ENCODE measurements at places on chromosomes 12 and 14.

DNA sequence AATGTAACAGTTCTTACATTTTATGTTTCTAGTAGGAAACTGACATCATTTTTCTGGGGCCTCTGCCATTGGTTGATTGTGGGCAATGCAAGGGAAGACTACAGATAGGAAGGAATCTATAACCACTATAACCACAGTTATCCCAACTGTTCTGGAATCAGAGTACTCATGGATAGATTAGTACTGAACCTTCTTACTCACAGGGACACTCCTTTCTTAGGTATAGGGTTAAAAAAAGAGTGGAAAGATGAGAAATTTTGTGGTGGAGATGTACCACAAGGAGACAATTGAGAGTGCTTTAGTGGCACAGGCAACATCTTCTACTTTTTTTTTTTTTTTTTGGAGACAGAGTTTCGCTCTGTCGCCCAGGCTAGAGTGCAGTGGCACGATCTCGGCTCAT, 21.0 kb downstream of the TMEM116 start:
- DNase-seq = no peak

DNA sequence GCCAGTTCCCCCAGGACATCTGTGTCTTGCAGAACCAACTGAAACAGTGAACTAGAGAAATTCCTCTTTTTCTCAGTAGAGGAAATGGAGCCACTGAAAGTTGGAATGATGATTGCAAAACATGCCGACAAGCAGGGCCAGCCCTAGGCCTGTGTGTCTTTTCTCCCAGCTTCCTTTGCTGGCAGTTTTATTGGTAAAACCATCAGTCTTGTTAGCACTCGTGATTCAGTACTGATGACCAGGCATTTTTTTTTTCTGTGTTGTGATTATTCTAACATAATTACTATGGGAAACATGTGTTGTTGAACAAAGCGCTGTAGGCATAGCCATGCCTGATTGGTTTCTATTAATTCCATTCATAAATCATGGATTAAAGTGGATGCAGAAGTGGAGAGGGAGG, 620.7 kb downstream of the AACS start:
- no peak for DNase-seq

DNA sequence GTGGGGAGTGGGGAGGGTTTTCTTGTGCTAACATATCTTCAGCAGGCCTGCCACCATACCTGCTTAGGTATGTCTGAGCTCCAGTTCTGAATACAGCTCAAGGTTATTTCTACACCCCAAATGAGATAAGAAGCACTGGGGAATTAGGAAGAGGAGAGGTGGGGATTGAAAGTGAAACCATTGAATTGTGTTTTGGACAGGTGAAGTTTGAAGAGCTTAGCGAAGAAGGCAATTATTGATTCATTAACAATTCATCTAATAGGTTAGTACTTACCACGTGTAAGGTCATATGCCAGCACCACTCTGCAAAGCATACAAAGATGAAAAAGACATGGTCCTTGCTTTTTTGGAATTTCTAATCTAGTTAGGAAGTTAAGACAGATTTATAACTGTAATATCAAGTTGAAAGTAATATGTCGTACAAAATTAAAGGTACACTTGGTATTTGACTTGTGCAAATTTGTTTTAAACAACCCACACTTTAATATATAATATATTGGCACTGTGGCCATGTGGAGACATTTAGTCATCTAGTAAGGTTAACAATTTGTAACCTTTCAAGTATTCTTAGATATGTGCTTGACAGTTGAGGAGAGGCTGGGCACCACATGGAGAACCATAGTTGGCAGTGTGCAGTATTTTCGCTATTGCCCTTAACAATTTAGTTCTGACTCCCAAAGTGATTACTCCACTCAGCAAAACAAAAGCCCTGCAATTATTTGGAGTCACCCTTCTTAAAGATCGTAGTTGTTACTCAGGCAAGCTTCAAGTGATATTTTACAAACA, 3.6 kb downstream of the SMCO3 start:
- no peak for DNase-seq

- DNase-seq = no peak
Measured at GRCh38 chr12:69834147-69834546, 9.1 kb downstream of the MYRFL start.

DNA sequence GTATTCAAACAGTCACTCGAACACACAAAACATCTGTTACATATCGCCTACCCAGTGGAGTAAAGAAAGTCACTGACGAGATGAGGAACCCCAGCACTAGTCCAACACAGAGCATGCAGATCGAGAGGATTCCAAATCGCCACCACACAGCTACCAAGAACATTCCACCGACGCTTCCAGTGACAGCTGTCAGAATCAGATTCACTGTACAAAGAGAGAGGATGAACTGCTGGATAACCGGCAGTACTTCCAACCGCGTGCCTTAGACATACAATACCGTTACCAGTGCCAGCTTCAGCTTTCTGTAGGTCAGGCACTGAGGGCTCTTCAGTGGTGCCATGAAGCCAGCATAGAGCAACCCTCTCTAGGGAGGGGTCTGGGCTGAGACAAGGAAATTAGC, 34.5 kb downstream of the TM7SF3 start:
- DNase-seq = no peak

DNA sequence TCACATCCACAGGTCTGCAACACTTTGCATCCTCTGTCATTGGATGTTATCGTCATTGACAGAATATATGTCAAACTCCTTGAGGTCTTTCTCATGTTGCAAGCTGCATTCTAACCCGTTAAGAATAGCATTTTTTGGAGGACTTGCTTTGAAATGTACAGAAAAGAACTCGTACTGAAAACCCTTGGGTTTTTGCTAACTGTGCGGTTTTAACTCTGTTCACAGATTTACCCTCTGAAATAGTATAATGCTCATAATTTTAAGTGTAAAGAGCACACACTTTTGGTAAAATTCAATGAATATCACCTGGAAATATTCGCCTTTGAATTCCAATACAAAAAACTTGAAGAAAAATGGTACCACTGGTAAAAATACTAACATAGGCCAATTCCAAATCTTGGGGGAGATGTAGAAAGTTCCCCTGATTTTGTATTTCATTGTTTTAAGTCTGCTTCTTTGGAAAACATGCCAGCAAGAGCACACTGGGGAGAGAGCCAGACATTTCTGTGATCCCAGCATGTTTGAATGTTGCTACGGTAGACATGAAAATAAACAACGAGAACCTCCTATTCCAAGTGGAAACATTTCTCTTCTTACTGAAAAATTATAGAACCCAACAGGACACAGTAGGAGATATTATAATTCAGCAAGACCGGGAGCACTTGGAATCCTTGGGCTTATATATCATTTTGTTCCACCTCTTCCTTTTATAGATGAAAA, 446.0 kb downstream of the AEBP2 start:
- no peak for DNase-seq
